NCI-H2029 treated with DMSO at 0.1 percent for 48 hours (cell line): ENCODE measurements at places on chromosomes 3 and 15.

DNA sequence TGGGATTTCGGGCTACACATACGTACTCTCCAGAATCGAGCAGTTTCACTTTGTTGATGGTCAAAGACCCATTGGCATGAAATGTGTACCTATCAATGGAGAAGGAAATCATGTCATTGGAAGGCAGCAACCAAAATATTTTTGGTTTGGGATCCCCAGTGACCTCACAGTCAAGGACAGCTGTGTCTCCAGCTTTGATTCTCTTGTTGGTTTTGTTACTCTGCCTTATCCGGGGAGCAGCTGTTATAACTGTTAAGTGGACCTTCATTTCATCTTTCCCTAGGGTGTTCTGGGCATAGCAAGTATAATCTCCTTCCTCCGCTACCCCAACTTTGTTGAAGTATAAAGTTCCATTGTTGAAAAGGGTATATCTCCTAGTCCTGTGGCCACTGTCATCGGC lies 23.0 kb downstream of the IGSF10 start:
- no peak for DNase-seq

- DNase-seq, result no peak
These were observed 51.7 kb downstream of the ZIC4 start for GRCh38 chr3:147354623-147355022.

- DNase-seq, result no peak
These were observed 18.8 kb downstream of the PLA2G4F start for GRCh38 chr15:42137461-42138261.

- DNase-seq, result no peak
These were observed 110.8 kb downstream of the MFSD1 start for GRCh38 chr3:158912621-158913020.

- DNase-seq, result no peak
These were observed 111.4 kb downstream of the PGPEP1L start for GRCh38 chr15:98896002-98896721.

- DNase-seq, result no peak
These were observed 59.7 kb downstream of the IQSEC1 start for GRCh38 chr3:13013566-13013965.

GRCh38 chr3:25049304-25049703 lies 378.8 kb upstream of the RARB start:
- DNase-seq, result no peak

GRCh38 chr15:60496853-60497252 lies 17.9 kb upstream of the ICE2 start:
- no peak for DNase-seq

DNA sequence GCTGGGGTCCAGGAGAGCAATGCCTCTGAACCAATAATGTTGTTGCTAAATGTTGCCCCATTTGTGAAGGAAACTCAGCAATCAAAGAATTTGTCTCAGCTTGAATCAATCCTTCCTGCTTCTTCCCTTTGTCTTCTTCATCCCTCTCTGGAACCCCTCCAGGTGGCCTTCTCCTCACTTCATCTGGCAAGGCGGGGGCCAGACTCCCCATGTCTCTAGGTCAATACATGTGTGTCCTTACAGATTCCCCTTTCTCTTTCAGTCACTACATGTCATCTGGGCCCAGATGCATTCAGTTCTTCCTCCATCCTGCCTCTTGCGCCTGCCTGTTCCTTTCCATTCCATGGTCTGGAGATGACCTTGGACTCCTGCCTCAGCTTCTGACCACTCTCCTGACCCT lies 8.0 kb upstream of the LTF start:
- DNase-seq, result no peak

GRCh38 chr15:81749716-81750375 lies 296.0 kb downstream of the MEX3B start:
- DNase-seq, result no peak

DNA sequence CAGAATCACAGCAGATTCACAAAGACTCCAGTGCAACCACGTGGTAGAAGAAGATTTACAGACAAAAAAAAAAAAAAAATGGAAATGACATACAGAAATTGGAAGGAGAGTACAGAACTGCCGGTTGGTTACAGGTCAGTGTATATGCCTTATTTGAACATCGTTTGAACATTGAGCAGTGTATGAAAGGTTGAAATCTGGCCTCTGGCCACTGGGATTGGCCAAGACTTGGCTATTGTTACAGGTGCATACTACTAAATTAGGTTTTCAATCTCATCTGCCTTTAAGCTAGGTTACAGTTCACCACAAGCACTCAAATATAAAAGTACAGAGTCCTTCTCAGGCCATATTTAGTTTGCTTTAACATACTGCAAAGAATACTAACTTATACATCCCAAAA lies 59.8 kb downstream of the THBS1 start:
- DNase-seq, result no peak

DNA sequence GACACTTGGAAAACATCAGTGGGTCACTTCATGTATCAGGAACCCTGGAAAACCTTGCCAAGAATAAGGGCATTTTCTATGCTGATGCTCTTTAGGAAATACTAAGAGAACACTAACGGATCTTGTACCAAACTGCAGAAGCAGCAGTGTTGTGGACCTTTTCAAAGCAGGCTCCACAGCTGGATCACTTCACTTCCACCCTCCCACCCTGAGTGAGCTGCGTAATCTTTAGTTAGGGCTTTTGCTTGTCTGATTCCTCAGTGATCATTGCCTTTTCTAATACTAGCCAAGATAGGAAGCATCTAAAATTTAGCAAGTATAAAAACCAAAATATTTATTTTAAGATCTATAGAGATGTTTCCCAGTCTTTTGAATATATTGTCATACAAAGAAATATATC lies 229.0 kb downstream of the EPHA6 start:
- no peak for DNase-seq

- no peak for DNase-seq
These were observed 235.1 kb upstream of the GAP43 start for GRCh38 chr3:115388166-115388565.

DNA sequence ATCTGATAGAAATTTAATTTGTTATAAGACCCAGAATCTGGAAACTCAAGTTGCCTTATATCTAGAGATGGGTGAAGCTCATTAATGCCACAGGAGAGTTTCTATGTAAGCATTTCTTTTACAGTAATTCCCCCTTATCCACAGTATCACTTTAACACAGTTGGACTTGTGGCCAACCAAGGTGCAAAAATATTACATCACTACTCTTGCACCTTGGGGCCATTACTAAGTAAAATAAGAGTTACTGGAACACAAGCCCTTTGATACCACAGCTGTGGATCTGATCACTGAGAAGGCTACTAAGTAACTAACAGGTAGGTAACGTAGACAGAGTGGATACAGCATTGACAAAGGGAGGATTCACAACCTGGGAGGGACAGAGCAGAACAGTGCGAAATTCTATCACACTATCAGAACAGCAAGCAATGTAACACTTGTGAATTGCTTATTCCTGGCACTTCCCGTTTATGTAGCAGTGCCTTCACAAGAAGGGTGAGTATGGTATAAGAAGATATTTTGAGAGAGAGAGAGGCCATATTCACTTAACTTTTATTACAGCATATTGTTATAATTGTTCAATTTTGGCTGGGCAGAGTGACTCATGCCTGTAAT lies 33.9 kb upstream of the TOPBP1 start:
- DNase-seq, result no peak

DNA sequence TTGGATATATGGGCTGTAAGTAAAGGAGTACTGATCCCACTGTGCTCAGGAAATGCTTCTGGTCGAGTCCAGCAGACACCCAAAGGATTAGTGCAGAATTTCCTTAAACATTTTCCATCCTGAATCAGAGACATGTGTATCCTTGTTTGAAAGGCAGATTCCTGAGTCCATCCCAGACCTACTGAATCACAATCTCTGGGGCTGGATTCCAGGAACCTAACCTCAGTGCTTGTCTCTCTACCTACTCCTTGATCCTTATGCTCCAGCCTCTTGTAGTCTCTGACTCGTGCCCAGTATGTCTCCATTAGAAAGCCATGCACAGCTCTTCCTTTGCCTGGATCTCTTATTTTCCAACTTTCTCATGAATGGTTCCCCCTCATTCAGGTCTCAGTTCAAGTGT lies 585.8 kb downstream of the NLGN1 start:
- no peak for DNase-seq

DNA sequence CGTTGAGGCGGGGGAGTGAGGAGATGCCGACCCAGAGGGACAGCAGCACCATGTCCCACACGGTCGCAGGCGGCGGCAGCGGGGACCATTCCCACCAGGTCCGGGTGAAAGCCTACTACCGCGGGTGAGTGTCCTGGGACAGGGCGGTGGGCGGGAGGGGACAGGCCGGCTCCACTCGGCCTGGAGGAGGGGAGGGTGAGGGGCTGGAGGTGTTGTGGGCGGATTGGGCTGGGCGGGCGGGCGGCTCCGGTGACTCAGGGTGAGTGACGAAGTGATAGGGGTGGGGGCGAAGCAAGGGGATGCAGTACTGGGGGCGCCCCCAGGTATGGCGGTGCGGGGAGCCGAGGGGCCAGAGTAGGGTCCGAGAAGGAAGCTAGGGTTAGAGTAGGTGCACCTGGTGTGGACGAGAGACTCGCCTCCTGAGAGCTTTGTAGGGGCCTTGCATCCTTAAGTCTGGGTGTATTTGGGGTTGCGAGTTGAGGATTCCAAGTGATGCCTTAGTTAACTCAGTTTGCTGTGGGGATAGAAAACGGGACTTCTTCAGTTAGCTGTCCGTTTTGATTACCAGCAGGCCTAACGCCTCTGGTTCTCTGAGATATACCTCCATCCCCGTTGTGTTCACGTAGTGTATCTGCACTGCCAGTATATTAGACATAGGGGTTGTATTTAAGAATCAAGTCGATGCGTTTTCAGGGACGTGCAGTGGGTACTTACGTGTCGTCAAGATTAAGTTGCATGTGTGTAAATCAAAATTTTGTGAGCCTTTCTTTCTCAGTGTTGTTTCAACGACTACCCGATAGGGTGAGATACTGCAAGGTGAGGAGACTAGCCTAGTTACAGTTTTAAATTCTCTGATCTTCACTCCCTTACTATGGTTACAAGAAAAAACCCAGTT lies 670 bp downstream of the PRKCI start:
- DNase-seq, result no peak

- no peak for DNase-seq
These were observed 16.0 kb downstream of the CD200 start for GRCh38 chr3:112348943-112349342.

DNA sequence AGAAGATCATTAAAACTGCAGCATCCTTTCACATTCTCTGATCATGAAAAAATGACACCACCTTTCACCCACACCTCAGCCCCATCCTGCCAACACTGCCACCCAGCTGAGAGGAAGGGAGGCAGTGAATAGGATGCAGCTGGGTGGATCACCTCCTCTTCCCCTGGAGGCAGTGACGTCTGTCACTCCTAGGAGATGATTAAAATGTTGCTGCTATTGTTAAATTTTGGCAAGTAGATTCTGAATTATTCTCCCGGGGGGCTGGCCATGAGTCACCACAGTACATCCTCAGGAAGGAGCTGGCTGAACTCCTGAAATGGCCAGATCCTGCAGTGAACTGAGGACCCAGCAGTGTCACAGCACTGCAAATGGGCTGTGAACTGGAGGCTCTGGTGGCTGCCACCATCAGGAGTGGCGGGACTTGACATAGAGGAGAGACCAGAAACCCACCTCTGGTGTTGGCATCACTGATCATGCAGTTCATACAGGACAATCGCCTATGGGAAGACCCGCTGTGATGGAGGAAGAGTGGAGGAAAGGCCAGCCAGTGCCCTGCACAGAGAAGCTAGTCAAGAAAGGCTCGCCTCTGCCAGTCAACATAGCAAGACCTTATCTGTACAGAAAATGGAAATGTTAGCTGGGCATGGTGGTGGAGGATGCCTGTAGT lies 199.1 kb downstream of the FAM43A start:
- no peak for DNase-seq

GRCh38 chr15:57655809-57656208 lies 50.7 kb upstream of the POLR2M start:
- DNase-seq, result no peak

GRCh38 chr3:80405618-80406017 lies 637.8 kb upstream of the ROBO1 start:
- DNase-seq, result no peak

DNA sequence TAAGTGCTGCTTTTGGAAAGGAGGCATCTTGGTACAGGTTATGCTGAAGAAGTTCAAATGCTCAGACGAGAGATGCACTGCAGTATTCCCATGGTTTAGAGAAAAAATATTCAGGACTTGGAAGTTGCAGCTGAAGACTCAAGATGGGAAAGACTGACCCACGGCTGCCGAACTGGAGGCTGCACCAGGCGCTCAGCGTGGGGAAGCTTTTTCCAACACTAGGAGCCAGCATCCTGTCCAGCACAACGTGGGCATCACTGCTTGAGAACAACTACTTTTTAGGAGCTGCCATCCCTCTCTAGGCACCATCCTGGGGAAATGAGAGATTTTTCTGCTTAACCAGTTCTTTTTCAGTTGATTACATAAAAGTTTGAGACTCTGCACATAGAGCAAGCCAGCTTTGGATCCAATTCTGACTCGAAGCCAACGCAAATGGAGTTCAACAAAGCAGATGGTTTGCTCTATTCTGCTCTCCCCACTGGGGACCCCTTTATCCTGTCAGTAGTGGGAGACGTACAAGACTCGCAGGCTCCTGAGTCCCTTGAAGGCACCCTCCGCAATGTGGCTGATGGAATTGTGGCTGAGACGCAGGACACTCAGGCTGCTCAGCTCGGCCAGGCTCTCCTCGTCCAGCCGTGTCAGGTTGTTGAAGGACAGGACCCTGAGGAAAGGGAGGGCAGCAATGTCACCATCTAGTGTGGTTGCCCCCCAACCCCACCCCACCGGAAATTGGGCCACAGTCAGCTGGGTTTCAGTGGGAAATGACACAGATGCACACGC lies 93.8 kb downstream of the LRIG1 start:
- no peak for DNase-seq

- peak; percentile 62 for DNase-seq
These were observed 16.3 kb downstream of the SLC6A20 start for GRCh38 chr3:45779746-45780735.

- DNase-seq, result no peak
These were observed 13.1 kb upstream of the SAMMSON start for GRCh38 chr3:69986419-69986818.

- DNase-seq, result peak; percentile 60
These were observed 1.2 kb downstream of the ERC2 start for GRCh38 chr3:56467108-56467507.

DNA sequence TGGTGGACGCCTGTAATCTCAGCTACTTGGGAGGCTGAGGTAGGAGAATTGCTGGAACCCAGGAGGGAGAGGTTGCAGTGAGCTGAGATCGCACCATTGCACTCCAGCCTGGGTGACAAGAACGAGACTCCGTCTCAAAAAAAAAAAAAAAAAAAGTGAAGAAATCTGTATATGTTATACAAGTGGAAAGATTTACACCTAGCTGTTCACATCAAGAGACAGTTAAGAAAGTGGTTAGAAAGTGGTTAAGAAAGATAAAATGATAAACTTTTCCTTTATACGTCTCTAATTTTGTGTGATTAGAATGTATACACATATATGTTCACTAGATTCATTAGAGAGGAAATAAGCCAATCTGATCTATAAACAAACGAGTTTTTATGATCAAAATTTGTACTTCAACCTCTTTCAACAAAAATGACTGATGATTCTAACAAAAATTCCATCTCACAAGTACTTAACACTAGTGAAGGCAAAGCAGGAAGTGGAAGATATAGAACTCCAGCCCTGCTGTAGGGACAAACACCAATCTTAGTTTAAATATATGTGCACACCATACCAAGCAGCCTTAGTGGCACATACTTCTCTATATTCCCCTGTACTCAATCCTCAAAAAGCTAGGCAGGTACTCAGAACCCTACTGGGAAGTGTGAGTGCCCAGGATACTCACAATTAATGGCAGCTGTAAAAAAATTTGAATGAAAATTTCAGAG lies 51.2 kb downstream of the RAF1 start:
- DNase-seq, result no peak

GRCh38 chr3:197336348-197336747 lies 37.9 kb upstream of the DLG1 start:
- DNase-seq, result no peak

GRCh38 chr15:99502182-99502581 lies 63.6 kb upstream of the MEF2A start:
- no peak for DNase-seq
